WERI-Rb-1 (cell line): ENCODE measurements at places on chromosomes 5 and 9.

DNA sequence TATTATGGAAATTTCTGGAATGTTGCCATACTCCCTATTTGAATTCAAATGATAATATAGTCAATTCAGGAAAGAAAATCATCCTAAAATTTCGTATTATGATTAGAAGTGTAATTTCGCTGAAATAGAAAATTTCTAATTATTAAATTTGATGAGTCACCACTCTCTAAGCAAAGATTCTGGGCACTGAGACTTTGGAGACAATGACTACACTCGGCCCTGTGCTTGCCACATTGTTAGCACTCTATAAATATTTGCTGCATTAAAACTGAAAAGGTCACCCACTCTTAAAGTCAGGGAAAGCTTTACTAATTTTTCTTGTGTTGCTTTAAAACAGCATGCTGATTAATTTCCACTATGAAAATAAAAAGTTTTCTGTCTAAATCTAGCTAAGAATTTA is 240.3 kb downstream of the TLE4 start:
- no peak for DNase-seq

- DNase-seq, result peak; percentile 29
These were observed 53.2 kb downstream of the ZNF474 start for GRCh38 chr5:122182491-122182921.

DNA sequence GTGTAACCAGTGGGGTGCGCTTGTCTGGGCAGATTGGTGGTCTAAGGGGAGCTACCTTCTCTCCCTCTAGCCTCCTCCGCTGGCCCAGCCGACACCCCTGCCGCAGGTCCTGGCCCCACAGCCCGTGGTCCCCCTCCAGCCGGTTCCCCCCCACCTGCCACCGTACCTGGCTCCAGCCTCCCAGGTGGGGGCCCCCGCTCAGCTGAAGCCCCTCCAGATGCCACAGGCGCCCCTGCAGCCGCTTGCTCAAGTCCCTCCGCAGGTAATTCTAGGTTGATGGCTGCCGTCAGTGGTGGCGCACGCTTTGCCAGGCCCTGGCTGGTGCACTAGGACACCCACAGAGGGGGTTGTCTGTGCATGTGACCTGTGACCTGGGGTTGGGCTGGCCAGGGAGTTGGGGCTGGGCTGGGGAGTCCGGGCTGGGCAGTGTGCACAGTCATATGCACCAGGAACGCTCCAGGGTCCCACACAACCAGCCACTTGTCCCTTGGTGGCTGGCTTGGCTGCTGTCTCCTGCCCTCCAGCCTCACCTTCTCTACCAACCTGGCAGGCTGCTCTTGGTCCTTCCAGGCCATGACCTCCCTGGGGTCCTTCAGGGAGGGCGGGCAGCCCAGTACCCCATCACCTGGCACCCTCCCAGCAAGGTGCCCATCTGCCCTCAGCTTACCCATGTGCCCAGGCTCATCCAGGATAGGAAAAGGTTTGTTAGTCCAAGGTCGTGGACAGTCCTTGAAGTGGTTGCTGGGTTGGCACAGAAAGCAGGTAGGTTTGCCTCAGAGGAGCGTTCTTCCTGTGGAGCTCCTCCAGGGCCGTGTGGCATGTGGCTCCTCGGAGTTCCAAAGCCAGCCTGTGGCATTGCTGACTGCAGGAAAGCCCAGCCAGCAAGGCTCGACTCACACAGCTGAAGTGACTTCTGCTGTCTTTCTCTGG is 73.2 kb downstream of the WNK2 start:
- no peak for DNase-seq

- DNase-seq, result peak; percentile 59
These were observed at the start of gene MEGF10 for GRCh38 chr5:127290019-127290945. Gene MEGF10, plus strand, starts transcription at chr5:127290796. Its CDS starts 40,513 bp downstream, at chr5:127331309.

DNA sequence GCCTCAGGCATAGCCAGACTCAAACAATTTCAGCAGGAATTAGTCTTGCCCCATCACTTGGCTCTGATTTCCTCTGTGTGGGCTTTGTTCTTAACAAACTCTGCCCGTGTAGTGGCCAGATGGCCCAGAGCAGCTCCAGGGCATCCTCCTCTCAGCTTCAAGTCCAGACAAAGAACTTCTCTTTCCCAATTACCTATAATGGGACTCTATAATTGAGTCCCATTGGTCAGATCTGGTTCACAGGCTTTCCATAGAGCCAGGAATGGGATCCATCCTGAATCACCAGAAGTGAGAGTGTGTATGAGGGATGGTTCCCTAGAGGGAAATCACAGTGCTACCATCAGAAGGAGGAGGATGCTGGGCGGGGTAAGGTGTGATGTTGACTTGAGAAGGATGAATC is 515.8 kb downstream of the KIF4B start:
- peak; percentile 77 for DNase-seq

GRCh38 chr5:138502121-138502520 is 36.8 kb downstream of the EGR1 start:
- no peak for DNase-seq

GRCh38 chr5:158819840-158820620 is 279.7 kb downstream of the EBF1 start:
- DNase-seq, result no peak

- DNase-seq, result no peak
These were observed 54.9 kb downstream of the USP20 start for GRCh38 chr9:129889941-129890717.

DNA sequence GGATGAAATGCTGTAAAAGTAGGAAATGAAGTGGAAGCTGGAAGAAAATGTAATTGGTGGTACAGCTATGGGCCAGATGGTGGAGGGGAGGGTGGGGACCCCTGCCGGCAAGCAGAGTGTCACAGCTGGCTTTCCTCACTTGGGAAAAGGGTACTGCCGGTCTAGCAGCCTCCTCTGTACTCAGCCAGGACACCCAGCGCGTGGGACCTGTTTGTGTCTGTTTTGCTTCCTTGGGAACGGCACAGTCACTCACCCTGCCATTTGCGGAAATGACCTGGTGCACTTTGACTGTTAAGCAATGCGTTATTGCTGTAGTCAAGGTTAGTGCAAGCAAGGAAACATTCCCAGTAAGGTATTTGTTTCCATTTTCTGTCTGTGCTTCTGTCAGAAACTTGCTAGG is 10.1 kb downstream of the TMEM252 start:
- DNase-seq, result peak; percentile 8

DNA sequence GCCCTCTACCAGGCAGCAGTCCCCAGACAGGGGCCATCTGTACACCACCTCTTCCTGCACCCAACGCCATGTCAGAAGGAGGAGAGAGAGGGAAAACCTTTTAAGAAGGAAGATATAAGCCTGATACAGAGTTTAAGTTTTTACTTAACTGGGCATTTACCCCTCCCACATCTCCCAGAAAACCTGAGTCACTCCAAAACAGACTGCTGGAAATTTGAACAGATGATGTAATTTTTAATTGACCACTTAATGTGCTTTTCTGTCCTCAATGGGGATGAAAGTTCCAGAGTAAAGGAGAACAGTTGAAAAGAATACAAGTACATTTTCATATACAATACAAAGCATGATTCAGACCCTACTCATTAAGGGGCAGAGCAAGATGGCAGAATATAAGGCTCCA is 63.9 kb downstream of the TTC39B start:
- DNase-seq, result no peak

DNA sequence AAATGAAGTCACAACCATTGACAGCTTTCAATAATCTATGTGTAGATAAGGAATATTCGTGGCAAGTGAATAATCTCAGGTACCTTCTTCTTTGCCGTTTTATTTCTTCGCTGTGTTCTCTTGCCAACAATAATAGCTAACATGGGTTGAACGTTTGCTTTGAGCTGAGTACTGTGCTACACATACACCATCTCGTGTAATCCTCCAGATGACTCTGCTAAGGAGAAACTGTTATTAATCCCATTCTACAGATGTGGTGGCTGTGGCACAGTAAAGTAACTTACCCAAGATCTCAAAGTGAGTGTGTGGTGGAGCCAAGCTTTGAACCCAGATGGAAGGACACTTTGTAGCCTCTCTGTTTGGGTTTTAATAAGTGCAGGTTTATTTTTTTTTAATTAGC is 179.7 kb downstream of the C9orf152 start:
- DNase-seq, result no peak

DNA sequence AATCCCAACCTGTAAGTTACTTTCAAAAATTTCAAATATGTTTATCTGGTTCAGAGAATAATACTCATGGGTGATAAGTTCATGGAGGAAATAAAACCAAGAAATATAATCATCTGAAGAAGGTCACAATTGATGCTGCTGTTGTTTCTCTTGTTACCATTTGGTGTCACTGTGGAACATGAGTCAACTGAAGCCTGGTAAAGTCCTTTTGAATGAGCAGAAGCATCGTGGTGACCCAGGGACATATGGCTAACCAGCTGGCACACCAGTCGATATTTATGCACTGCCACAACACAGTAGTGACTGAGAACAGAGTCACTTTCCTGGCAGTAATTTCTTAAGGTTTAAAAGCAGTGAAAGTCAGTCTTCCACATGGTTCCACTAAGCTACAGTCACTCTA is 612.9 kb upstream of the TLE4 start:
- DNase-seq, result peak; percentile 53

DNA sequence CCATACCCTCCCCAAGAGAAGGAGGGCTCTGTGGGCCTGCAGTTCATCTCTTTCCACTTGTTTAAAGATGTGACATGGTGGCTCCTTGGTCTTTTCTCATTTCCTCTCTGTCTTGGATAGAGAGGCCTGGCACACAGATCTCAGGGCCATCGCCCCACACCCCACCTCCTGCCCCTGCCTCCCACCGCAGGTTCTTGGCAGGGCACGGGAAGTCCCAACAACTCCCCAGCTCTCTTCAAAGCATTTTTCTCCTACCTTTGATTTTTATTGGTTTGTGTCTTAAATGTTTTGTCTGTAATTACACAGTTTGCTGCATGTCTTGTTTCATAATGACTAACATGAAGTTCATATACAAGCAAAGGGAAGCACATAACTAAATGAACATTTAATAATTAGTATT is 178.5 kb upstream of the MSX2 start:
- DNase-seq, result no peak
